ENCODE measurements at places on chromosomes 7 and 10.
A peak's percentile ranks its signal among the peaks of the same experiment; 100 is the strongest.

DNA sequence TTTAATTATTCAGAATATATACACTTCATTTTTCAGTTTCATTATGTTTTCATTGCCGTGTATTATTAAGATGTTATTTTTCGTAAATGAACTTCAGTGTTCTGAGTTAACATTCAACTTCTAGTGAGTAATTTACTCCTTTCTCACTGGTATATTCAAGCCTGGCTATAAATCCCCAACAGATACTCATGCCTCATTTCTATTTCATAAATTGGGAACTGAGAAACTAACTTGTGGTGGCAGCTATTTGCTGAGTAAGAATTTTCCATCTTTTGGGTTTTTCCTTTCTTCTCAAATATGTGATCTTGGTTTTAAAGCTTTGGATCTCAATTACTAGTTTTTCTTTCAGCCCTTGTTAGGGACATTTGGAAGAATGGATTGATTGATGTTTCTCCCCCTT lies 281.1 kb downstream of the CDK14 start:
- DNase-seq: no peak

- DNase-seq: no peak
These were observed 224.4 kb downstream of the MAD1L1 start for GRCh38 chr7:2008101-2008935.

- DNase-seq: no peak
These were observed 49.0 kb upstream of the MTPN start for GRCh38 chr7:136026209-136026608.

DNA sequence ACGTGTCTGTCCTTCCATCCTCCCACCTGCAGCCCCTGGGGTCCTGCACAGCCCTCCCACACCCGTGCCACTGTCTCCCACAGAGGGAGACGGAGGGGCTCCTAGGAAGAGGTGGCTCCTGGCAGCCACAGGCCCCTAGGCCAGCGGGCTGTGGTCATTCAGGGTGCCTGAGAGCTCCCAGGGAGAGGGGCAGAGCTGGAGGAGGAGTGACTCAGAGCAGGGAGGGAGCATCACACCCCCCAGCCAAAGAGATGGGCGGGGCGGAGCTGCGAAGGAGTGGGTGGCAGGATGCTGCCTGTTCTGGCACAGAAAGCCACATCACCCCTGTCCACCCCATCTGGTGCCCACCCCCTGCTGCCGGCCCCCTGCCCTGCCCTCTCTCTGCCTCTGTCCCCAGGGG lies 50.5 kb downstream of the STK32C start:
- peak; percentile 27 for DNase-seq

DNA sequence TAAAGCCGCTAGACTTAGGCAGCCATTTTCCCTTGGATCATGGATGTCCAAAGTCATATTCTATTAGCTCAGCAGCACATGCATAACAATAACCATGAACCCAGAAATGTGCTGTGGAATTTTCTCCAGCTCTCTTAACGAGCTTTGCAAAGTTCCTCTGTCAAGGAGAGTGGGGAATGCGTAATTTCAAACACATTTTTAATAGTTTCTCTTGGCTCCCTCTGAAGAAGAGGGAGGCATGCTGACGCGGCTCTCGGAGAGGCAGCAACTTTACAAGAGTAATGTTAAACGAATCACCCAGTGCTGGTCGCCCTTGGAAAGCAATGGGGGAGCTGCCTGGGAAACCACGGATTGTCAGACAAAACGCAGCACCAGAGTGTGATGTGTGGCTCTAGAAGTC lies 114.8 kb downstream of the RAB18 start:
- no peak for DNase-seq

DNA sequence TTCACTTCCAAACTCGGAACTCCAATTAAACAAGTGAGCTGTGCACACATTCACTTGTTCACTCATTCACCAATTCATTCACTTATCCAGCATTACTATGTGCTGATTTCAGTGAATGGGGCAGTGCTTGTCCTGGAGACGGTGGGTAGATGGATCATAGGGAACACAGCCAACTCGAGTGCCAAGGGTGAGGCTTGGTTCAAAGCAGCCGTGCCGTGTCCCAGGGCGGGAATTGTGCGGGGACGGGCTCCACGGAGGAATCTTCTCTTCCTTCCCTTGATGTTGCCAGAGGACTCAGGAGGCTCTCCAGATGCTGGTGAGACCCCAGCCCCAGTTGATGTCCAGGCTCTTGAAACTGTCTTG lies 2.9 kb downstream of the SH2D4B start:
- no peak for DNase-seq

DNA sequence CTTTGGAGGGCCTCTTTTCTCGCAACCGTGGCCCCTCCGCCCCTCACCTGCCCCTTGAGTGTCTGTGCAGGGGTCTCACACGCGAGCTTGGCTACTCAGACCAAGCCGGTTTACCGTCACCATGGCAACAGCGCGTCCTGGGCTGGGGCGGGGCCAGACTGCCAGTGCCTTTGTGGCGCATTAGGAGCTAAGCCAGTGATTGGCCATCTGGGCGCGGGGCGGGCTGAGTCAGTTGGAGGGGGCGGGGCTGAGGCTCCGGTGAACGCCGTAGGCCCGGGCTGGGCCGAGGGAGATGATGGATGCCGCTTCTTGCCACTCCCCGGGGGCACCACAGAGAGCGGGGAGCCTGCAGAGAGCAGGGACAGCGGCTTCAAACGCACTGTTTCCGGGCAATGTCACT lies 48.7 kb upstream of the FXYD4 start:
- DNase-seq: peak; percentile 63

DNA sequence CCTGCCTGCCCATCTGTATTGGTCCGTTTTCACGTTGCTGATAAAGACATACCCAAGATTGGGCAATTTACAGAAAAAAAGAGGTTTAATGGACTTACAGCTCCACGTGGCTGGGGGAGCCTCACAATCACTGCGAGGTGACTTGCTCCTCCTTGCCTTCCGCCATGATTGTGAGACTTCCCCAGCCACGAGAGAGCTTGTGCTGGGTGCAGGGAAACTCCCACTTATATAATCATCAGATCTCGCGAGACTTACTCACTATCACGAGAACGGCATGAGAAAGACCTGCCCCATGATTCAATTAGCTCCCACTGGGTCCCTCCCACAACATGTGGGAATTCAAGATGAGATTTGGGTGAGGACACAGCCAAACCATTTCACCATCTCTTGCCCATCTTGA lies 111.8 kb downstream of the MYL10 start:
- no peak for DNase-seq

DNA sequence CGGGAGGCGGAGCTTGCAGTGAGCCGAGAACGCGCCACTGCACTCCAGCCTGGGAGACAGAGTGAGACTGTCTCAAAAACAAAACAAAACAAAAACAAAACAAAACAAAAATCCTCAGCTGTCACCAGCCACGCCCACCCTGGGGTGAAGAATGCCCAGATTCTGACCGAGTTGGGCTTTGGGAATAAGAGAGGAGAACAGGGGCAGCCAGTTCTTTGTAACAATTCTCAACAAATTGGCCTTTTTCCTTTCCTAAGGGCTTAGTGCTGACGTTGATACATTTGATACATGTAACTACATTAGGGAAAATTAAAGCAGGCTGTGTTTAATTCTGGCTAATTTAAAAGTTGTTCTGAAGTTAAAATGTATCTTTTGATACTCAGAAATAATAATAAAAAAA lies 121.0 kb downstream of the EPC1 start:
- no peak for DNase-seq

DNA sequence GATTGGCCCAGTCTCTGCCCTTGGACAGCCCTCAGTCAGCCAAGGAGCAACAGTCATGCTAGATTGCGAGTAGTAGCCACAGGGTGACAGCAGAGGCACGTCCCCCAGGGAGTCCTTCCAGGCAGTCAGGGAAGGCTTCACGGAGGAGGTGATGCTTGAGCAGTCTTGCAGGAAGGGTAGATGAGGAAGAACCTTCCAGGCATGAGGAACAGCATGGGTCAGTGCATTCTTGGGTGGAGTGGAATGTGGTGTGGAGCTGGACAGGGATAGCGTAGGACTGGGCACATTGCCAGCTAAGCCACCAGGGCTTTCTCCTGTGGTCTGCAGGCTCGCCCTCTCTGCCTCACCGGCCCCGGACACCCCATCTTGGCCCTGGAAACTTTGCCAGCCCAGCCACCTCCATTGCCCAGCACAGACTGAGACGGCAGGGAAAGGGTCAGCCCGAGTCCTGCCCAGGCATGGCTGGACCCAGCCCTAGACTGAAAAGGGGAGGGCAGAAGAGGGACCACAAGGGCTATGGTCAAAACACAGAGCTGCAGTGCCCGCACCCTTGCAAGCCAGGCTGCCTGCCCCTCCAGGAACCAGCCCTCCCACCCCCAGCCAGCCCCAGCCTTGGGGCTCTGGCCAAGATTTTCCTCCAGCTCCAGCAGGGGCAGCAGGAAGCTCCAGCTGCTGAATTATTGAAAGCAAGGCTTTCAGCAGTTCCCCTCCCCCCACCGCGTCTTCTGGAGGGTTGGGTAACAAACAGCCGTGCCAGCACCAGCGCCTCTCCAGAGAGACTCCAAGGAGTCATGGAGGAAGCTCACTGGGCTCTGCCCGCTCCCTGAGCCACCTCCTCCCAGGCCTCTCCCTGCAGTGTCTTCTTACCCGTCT lies 18.7 kb downstream of the SRRM3 start:
- no peak for DNase-seq

GRCh38 chr7:132261327-132262159 lies 314.7 kb downstream of the PLXNA4 start:
- no peak for DNase-seq

- no peak for DNase-seq
These were observed 1187.9 kb downstream of the XPNPEP1 start for GRCh38 chr10:108735380-108735779.

- no peak for DNase-seq
These were observed 39.7 kb downstream of the CACNB2 start for GRCh38 chr10:18179891-18180290.

GRCh38 chr7:53209129-53209528 lies 173.7 kb downstream of the POM121L12 start:
- no peak for DNase-seq
